CD4-positive, alpha-beta T cell treated with Interleukin-17A for 1 hour (primary cell): ENCODE measurements at places on chromosomes 7 and 10.

DNA sequence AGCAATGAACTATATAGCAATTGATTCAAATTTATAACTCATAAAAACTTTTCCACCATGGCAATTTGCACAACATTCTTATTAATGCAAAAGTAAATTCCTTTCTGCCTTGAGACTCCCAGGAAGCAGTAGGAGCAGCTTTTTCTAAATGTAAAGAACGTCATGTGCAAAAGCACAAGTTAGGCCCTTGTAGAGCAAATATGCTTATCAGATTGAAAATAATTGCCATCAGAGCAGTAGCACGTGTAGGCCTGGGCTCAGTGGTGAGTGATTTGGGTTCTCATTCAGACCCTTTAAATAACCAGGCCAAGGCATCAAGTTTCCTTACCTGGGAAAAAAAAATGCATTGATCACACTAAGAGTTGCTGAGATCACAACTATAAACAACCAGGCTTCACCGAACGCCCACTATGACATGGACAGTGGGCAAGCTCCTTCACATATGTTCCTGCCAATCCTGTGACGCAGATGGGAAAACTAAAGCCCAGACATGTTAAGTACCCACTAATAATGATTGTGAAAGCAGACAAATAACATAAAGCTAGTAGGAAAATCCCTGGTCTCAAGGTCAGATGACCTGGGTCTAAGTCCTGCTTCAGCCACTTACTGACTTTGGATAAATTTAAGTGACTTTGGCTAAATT, 22.1 kb upstream of the SAR1A start:
- DNase-seq: no peak

GRCh38 chr10:18185621-18186020, 45.4 kb downstream of the CACNB2 start:
- no peak for DNase-seq

DNA sequence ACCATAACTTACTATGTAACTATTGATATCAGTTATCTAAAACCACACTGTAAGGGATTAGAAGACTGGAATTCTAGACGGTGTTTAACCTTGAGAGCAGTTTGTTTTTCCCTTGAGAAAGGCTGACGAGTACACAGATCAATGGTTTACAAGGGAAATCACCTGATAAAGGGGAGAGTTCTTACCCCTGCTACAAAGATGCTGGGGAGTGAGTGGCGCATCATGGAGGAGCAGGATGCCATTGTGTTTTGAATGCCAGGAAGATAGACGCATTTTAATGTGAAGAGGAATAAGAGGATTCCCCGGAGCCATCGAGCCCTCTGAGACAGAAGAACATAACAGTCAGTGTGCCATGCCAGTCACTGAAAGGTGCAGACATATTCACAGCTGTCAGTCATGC, 145.2 kb downstream of the PKD1L1 start:
- no peak for DNase-seq

- DNase-seq: no peak
Observed at GRCh38 chr7:1455241-1455939, 3.9 kb downstream of the MICALL2 start.

DNA sequence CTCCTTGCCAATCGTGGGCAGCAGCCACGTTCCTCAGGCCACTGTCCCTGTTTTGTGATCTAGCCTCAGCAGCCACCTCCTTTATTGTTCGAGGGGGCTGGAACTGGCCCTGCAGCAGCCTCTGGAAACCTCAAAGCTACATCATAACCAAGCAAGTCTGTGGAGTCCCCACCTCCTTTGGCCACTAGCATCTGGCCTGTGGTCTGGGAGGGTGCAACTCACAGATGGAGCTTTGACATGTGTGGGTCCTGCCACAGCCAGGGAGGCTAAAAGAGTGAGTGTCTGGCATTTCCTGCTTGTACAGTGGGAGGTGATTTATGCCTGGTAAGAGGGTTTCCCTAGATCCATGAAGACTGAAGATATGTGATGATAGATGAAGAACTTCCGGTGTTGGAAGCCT, 32.3 kb upstream of the NUB1 start:
- no peak for DNase-seq

- no peak for DNase-seq
Observed at GRCh38 chr10:4647109-4647785, 178.8 kb upstream of the AKR1E2 start.

DNA sequence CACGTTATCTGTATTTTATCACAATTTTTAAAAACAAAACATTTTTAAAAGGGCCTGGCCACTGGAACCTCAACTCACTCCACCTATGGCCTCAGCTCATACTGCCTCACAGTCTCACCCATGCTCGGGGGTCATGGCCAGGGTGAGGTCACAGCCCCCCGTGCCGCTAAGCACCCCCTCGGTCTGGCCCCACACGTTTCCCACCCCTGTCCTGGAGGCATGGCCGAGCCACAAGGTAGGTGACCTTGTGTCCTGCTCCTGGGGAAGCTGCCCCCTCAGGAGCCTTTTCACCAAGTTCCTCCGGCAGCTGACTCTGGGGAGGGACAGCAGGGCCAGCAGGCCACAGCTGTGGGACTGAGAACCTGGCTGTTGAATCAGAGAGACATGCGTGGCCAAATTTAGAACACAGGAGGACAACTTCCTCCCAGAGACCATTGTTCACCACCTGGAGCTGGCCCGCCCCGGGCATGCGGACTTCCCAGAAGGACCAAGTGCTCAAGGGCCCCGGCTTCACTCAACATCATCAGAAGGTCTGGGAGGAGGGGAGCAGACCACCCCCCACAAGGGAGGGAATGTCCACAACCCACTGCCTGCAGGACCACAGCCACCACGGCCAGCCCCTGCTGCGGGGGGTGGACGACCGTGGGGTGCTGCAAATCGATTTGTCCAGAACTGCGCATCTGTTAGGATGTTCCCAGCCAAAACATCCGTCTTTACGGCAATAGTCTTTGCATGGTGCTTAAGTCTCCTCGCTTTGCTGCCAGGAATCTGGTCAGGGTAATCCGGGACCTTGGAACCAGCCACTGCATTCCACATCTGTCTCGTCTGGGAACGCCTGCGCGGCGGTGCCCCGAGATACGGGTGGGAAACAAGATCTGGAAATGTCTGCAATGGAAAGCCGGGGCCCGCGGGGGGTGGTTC, 48.6 kb upstream of the PDGFA start:
- no peak for DNase-seq

DNA sequence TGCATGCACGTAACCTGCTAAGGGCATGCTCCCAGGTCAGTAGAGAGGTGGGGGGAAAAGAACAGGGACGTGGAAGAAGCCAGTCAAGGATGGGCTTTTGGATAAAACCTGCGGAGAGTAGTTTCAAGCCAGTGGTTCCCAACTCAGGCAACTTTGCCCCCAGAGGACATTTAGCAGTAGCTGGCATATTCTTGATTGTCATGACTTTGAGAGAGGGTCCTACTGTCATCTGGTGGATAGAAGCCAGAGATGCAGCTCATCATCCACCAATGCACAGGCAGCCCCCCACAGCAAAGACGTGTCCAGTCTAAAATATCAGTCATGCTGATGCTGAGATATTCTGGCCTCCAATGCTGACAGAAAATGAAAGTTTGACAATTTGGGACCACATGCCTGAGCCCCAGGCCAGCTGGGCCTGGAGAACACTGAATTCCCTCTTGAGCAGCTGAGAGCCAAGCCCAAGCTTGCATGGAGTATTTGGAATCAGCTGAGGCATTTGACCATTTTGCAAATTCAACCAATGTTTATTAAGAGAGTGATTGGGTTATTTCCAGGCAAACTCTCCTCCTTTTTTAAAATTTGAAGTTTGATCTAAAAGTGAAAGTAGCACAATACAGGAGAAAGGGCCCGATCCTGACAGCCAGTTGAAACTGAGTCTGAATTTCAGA, 110.0 kb upstream of the C7orf33 start:
- DNase-seq: no peak

DNA sequence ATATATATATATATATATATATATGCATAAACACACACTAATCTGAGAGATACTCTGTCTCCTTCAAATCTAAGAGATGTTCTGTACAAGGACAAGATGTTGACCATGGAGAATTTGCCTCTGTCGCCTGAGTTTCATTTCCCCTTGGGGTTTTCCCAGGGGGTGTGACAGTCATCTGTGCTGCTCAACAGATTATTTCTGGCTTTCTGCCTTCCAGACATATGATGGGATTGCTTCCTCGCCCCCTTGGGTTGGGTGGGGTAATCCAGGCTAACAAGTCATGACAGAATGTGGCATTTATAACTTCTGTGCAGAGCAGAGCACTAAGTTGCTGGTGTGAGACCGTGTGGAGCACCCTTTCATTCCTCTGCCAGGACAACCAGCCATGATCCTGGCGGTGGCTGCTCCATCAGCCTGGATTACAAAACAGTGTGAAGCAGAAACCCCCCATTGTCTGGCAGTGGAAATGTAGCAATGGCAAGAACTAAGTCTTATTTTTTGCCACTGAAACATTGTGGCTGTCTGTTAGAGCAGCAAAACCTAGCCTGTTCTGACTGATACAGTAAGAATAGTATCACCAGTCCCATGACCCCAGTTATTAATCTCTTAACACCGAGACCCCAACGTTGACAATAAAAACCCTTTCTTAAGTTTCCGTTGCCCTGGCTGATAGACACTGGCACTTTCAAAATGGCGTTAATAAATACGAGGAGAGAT, 13.7 kb upstream of the USP6NL start:
- peak; percentile 26 for DNase-seq

- no peak for DNase-seq
Observed at GRCh38 chr7:51357821-51358220, 41.2 kb upstream of the COBL start.

- DNase-seq: no peak
Observed at GRCh38 chr10:65793738-65794425, 1132.0 kb upstream of the LRRTM3 start.

GRCh38 chr10:118723466-118723865, 31.3 kb downstream of the CACUL1 start:
- no peak for DNase-seq

DNA sequence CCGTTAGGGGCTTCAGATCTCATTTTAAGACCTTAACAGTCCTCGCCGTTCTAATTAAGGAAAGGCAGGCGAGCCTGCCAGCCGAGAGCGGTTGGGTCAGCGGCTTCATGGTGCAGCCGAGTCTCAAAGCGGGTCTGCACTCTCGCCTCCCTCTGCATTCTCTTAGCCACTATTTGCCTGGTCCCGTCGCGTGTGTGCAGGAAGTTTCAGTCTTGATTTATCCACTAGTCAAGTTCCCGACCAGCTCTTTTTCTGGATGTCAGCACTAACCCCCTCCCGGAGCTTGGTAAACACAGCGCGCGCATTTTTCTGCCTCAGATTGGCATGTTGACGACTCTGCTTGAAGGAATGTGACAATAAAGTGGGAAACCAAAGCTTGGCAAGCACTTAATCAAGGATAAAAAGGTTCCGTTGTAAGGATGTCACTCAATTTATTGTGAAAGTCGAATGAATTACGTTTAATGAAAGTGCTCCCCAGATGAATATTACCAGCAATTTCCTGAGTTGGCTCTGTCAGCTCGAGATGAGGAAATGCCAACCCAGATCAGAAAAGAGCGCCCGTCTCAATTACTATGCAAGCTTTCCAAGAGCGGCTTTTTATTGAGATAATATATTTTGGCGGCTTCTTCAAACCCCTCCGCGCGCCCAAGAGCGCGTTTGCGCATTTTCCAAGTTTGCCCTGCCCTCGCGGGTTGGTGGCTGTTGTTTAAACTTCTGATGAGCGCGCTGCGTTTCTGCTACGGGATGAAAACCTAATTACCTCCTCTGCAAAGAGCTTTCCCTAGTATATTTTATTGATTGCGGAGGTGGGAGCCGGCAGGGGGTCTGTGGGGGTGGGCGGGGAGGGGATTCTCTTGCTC, 7.9 kb downstream of the NXPH1 start:
- no peak for DNase-seq

GRCh38 chr7:47647181-47647917, 65.4 kb upstream of the TNS3 start:
- DNase-seq: no peak

GRCh38 chr10:1933215-1933614, 195.9 kb upstream of the ADARB2 start:
- no peak for DNase-seq

GRCh38 chr10:50369931-50370330, 118.6 kb upstream of the ASAH2 start:
- no peak for DNase-seq

GRCh38 chr10:33401300-33401699, 66.8 kb upstream of the NRP1 start:
- no peak for DNase-seq

DNA sequence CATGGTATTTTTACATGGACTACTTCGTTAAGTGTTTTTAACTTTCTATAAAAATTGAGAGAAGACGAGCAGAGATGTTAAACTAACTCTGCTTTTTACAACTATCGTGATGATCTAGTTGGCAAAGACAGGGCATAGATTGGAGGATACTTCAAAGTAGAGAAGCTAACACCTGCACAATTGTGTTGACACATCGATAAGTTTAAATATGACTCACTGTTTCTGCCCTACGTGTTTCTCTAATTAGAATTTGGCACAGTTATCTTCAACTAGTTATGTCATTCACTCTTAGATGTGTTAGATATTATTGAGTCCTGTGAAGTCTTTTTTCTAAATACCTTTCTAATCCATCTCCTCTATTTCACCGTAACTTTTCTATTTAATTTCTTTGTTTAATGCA, 68.5 kb upstream of the FERD3L start:
- DNase-seq: no peak

DNA sequence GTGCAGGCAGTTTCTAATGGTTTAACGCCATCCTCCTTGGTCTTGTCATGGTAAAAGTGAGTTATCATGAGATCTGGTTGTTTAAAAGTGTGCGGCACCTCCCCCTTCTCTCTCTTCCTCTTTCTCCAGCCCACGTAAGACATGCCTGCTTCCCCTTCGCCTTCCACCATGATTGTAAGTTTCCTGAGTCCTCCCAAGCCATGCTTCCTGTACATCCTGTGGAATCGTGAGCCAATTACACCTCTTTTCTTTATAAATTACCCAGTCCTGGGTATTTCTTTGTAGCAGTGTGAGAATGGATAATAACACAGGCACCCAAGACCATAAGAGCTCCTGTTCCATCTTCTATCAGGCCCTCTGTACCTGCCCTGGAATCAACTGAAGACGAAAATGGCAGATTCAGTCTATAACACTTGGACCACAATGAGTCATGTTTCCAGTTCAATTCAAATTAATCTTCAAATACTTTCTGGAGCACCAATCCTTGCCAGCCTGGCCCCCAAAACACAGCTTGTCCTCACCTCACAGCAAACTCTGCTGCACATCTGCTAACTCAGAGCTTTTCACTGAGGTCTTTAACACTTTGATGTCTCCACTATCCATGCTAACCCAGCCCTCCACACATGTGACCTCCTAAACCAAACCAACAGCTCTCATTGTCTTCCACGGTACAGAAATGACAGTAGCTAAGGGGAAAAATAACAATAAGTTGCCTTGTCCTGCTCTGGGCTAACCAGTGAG, 73.2 kb downstream of the SFMBT2 start:
- no peak for DNase-seq

- DNase-seq: no peak
Observed at GRCh38 chr10:132509506-132510173, 27.9 kb upstream of the INPP5A start.
